ENCODE measurements at places on chromosomes 12 and 14.

DNA sequence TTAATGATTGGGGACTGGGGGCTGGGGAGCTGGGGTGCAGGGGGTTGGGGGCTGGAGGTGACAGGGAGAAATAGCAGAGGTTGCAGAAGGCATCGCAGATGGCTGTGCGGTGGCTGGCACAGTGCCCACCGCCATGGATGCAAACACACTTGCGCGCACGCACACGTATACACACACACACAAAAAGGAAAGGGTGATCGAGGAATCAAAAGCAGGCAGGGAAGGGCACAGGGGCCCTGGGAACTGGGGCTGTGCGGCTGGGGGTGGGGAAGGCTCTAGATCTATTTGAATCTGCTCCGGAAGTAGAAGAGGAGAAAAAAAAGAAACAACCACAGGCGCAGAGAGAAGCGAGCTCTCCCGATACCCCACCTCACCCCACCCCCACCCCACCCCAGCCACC lies 39.4 kb downstream of the ZFHX2 start:
- no peak for DNase-seq

DNA sequence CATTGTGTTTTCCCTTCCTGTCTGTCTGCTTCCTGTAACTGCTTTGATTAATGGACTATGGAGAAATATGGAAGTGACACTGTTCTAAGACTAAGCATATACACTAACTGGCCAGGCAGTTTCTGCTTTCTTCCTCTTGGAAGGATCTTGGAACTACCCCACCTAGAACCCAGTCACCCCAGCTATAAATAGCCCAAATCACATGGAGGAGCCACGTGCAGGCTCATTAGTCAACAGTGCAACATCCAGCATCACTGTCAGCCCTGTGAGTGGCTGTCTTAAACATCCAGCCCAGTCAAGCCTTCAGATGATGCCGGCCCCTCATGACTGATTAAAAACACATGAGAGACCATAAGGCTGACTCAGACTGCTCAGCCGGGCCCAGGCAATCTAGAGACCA lies 39.2 kb downstream of the BCAT1 start:
- DNase-seq: peak; percentile 84

- no peak for DNase-seq
These were observed 410.1 kb downstream of the NAV3 start for GRCh38 chr12:78240827-78241226.

- no peak for DNase-seq
These were observed 252.2 kb upstream of the FOXN3 start for GRCh38 chr14:89669193-89669592.

GRCh38 chr14:77200406-77200985 lies 18.9 kb downstream of the TMEM63C start:
- DNase-seq: no peak

DNA sequence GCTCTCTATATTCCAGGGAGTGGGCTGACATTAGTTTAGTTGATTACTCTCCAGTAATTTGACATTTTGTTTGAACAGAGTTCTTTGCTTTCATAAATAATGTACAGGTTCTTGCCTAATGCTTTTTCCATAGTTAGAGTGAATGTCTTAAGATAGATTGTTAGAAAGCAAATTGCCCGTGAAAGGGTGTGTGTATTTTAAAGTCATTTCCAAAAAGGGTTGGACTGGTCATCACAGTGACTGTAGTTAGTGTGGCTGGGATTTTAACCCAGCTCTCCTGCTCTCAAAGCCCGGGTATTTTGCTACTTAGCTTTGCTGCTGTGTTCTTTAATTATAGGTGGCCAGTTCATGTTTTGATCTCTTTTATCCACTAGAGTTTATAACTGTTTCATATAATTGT lies 74.2 kb downstream of the DNAH10 start:
- no peak for DNase-seq

DNA sequence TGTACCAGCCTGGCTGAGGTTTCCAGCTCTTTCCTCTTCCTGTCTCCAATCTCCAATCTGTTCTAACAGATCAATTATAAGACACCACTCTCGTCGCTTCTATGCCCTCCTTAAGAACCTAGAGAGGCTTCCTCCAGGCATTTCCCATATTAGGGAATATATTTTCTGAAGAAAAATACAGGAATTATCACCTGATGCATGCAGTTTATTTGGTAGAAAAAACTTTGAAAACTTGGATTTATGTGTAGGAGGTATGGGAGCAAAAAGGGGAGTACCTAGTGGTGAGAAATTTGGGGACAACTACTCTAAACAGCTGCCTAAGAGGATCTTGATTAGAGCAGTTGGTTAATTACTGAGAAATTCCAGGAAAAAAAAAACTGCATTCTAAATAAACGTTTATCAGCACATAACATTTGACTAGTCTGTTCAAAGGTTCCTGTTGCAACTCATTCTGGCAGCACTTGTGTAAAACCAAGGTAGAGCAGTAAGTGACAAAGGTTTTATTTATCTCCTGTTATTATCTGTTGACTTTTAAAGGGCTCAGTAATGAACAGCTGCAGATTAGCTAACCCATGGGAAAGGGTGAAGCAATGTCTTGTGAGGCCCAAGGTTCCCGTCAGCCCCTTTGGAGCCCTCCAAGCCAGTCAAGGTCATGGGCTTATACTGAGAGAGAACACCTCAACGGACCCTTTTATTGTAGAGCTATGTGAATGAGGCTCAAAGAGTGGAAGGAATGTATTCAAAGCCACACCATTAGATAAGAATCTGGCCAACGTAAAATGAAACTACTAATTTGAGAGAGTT lies 36.4 kb upstream of the NR1H4 start:
- DNase-seq: no peak

- DNase-seq: peak; percentile 95
These were observed 3.1 kb downstream of the CCND2 start for GRCh38 chr12:4276524-4277204.

DNA sequence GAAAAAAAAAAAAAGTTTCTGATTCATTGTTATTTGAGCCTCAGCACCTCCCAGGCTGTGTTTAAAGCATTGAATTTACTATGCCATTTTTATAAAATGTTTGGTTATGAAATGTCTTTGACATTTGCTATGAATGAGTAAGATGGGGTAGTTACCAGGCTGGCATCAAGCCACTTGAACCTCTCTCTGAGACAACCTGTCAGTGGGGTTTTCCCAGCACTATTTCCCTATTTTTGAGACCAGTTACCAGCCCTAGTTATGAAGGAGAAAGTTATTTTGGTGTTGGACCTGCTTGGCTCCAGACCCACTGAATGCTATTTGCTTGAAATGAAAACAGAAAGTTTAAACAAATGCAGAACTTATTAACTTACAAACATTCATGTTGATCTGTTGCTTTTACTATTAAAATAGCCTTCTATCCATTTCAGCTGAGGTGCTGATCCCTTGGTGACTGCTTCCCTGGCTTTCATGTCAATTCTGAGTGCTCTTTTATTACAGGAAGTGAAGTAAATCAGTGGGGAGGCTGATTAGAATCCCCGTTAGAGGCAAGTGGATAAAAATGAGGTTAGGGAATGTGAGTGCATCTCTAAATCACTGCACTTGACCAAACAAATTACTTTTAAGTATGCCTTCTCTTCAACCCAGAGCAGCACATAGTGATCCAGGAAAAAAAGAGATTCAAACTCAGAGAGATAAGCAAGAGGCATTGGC lies 37.8 kb downstream of the LLPH start:
- DNase-seq: peak; percentile 28

DNA sequence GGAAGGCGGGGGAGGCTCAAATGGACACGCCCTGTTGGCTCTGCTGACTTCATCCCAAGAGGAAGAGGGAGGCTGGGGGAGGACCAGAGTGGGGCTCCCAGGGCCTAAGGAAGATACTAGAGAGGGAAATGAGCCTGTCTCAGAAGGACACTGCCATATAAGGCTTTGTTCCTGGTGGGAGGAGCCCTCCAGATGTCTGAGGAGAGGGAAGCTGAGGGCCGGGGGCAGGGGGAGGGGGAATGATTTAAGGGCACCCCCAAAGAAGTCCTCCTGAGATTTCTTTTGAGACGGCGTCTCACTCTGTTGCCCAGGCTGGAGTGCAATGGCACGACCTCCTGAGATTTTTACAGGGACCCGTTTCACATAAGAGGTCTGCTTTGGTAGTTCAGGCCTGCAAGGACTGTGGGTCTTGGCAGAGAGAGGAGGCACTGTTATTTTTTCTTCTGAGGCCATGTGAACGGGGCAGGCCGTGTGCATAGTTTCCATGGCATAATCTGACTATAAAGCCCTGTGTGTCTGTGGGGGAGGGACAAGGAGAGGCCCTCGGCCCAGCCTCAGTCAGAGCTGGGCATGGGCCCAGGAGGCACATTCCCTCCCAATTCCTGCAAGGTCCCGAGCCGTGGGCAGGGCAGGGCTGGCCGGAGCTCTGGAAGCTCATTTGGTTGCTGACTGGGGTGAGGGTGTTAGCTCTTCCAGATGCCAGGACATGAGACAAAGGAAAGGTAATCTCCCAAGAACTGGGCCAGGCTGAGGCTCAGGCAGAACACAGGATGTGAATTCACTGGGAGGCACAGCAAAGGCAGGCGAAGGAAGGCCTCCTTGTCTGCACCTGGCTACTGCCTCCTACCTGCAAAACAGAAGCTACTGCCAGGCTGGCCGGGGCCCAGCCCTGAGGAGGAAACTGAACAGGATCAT lies 22.2 kb upstream of the PLEKHG3 start:
- DNase-seq: no peak

- no peak for DNase-seq
These were observed 14.8 kb upstream of the GALNT9 start for GRCh38 chr12:132344181-132344580.

GRCh38 chr12:130968611-130969010 lies 14.9 kb downstream of the ADGRD1 start:
- no peak for DNase-seq

- DNase-seq: peak; percentile 89
These were observed 42.0 kb upstream of the GPR68 start for GRCh38 chr14:91286530-91286937.

GRCh38 chr12:116368196-116369194 lies 91.0 kb upstream of the MED13L start:
- no peak for DNase-seq

- DNase-seq: no peak
These were observed 128.8 kb downstream of the ITPR2 start for GRCh38 chr12:26704214-26704613.

- DNase-seq: no peak
These were observed 104.2 kb upstream of the LGR5 start for GRCh38 chr12:71335151-71335962.

DNA sequence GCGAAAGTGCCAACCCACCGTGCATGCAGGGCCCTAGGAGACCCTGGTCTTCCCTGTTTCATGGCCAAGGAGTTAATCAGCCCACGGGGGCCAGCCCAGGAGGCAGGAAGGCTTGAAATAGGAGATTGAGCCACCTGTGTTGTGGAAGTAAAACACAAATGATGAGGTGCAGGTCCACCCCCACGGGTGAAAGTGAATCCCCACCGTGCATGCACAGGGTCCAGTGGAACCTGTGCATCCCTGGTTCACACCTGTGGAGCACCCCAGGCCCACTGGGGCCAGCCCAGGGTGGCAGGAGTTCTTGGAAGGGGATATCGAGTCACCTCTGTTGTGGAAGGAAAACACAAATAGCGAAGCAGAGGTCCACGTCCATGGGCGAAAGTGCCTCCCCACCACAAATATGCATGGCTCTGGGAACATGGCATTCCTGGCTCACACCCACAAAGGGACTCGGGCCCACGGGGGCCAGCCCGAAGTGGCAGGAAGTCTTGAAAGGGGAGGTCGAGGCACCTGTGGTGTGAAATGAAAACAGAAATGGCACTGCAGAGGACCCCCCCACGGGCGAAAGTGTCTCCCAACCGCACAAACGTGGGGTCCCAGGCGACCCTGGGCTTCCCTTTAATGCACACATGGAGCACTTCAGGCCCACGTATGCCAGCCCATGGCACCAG lies 381.5 kb downstream of the ALG10 start:
- DNase-seq: no peak

DNA sequence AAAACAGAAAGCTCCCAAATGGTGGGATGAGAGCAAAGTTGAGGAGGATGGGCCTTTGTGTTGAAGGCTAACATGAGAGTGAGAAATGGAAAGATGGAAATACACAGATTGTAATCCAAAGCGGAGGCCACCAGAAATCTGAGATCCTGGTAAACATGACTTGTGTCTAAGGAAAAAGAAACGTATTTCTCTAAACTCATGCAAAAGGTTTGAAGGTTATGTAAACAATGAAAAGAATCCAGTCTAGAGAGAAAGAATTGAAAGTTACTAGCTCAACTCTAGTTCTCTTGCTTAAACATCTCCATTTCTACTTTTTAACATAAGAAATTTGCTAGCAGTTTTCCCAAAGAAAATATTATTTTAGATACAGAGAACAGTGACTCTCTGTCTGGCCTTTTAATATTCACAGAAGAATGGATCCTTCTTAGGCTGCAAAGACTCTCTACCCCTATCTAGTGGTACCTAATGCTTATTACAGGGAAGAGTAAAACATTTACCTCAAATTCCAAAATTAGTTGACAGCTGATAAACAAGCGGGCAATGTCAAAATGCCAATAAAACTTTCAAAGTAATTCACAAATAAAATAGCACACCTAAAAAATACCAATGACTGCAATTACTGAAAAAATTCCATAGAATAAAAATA lies 75.8 kb upstream of the SOX5 start:
- no peak for DNase-seq

DNA sequence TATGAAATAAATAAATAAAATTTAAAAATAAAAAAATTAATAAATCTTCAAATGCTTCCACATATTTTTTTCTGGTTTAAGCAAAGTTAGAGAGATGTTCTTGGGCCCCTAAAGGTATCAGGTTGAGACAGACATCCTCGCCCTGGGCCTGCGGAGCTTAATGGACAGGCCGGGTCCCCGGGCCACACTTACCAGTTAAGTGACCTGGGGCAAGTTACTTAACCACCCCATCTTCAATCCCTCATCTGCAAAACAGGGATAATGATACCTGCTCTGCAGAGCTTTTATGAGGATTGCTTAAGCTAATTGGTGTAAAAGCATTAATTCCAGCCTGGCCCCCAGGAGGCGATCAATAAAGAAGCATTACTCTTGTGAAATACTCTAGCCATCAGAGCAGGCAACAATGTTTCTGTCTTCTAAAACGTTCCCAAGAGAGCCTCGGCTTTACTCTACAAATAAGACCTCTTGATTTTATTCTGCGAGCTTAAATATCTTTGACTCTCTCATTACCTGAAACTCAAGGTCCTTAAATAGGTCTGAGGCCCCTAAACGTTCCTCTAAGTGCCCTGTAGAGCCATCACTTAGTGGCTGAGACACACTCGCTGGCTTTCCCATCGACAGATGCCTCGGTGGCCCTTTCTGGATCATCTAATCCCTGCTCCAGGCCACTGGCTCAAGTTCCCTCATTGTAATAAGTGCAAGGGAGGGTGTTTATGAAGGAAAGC lies 81.1 kb upstream of the DIO3 start:
- no peak for DNase-seq

- no peak for DNase-seq
These were observed 85.0 kb upstream of the KRR1 start for GRCh38 chr12:75596406-75596805.

GRCh38 chr14:68820536-68820935 lies 27.7 kb upstream of the ZFP36L1 start:
- DNase-seq: no peak

- DNase-seq: peak; percentile 32
These were observed 3.3 kb downstream of the PXN start for GRCh38 chr12:120261951-120262851.

- DNase-seq: peak; percentile 33
These were observed 132.7 kb downstream of the SLC41A2 start for GRCh38 chr12:104825408-104825807.

- DNase-seq: no peak
These were observed 10.8 kb downstream of the ASPG start for GRCh38 chr14:104096318-104096717.

- no peak for DNase-seq
These were observed 177.2 kb upstream of the NTF3 start for GRCh38 chr12:5254703-5255102.

- DNase-seq: peak; percentile 37
These were observed 69.4 kb upstream of the BDKRB2 start for GRCh38 chr14:96135285-96135684.

GRCh38 chr12:93376436-93377251 lies 1.1 kb upstream of the NUDT4 start:
- peak; percentile 44 for DNase-seq

All from dermis blood vessel endothelial cell (primary cell).